Posterior vena cava (tissue), 2 donors: ENCODE measurements at places on chromosomes 2 and 18.

- DNase-seq: no peak
Measured at GRCh38 chr2:193476171-193476800, 1281.6 kb upstream of the TMEFF2 start.

GRCh38 chr2:1747065-1747941, 3.0 kb upstream of the PXDN start:
- peak; percentile 59 for DNase-seq

DNA sequence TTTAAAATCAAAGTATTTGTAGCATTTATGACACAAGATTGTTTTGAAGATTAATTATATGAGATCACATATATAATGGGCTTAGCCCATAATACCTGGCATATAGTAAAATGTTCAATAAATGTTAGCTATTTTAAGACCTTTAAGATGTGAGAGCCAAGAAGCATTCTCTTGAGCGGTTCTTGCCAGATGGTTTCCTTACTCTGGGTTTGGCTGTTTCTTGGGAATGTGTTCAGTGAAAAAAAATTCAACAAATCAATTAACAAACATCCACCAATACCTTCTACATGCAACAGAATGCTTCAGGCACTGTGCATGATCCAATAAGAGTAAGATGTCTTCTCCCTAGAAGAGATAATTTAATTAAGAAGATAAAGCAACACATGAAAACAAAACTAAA, 230.4 kb downstream of the CMPK2 start:
- DNase-seq: no peak

- DNase-seq: no peak
Measured at GRCh38 chr2:196160946-196161345, 10.4 kb downstream of the STK17B start.

- no peak for DNase-seq
Measured at GRCh38 chr2:46411245-46411641, 68.1 kb upstream of the TMEM247 start.

GRCh38 chr2:71674158-71674851, 220.9 kb downstream of the DYSF start:
- DNase-seq: no peak

DNA sequence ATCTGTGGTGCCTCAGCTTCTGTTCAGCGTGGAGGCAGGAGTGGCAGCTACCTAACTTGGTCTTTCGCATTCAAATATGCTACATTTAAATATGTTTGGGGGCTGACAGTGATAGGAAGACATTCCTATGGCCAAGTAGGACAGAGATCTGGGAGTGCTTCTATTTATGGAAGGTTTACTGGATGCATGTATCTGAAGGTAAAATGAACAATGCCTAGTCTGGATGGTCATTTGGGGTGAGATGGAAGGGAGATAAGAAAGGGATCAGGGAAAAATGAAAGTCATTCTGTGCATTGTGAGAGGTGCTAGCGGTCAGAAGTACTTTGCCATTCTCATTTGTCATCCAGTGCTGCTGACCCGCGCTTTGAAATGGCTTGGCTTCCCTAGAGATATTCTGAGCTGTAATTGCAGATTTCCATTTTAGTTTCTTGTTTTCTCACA, 300.9 kb upstream of the FBXO11 start:
- no peak for DNase-seq

GRCh38 chr2:82837588-82838304, 1621.3 kb downstream of the SUCLG1 start:
- no peak for DNase-seq

GRCh38 chr2:177852389-177852788, 220.2 kb downstream of the PDE11A start:
- DNase-seq: no peak

GRCh38 chr18:55489034-55489986, 98.7 kb downstream of the TCF4 start:
- no peak for DNase-seq

DNA sequence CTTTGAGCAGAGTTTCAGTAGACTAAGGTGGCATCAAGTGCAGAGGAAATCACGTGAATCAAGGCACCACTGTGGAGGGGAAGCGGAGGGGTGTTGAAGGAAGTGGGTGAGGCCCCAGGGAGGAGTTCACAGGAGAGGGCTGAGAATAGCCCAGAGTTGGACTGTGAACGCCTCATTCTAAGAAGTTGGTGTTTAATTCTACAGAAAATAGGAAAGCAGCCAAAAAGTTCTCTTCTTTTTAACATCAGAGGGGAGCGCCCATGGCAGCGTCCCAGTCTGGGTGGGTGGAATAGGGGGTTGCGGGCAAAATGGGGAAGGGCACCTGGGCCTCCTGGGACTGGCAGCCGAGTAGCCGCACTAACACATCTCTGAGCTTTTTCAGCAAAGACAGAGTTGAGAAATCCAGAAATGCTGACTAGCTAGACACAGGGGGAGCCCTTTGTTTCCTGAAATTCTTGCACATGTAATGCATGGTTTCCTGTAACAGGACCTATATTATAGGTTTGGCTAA, 97.0 kb downstream of the NEB start:
- DNase-seq: no peak

DNA sequence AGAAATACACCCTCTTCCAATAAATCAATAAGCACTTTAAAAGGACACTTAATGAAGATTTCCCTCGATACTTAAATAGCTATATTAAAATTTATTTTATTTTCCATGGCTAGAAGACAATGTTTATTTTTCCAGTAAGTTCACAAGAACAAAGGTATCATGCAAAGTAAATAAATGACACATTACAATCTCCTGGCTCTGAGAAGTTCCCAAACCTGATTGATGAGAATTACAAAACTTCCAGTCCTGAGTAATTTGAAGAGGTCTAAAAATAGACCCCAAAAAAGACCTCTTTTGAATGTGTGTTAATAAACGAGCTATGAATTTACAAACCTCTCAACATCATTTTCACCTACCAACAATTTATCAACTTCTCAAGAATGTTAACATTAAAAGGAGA, 1.5 kb upstream of the PEX13 start:
- no peak for DNase-seq

- DNase-seq: no peak
Measured at GRCh38 chr2:55493220-55493619, 26.3 kb upstream of the CFAP36 start.

DNA sequence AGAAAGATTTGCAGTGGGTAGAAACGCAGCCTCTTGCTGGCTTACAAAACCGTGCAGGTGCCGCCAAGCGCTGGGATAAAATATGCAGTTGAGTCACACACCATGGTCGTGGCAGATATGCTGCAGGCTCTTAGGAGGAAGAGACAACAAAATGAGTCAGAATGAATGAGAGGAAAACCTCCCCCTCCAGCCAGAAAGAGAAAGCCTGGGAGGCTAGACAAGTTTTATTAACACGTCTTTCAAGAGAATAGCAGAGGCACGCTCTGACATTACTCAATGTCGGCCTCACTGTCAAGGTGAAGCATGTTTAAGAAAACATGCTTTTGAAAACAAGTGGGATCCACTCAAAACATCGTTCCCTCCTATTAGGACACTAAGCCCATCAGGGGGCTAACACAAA, 37.1 kb upstream of the ZCCHC2 start:
- no peak for DNase-seq

- DNase-seq: no peak
Measured at GRCh38 chr2:84959566-84960506, 11.1 kb upstream of the KCMF1 start.

DNA sequence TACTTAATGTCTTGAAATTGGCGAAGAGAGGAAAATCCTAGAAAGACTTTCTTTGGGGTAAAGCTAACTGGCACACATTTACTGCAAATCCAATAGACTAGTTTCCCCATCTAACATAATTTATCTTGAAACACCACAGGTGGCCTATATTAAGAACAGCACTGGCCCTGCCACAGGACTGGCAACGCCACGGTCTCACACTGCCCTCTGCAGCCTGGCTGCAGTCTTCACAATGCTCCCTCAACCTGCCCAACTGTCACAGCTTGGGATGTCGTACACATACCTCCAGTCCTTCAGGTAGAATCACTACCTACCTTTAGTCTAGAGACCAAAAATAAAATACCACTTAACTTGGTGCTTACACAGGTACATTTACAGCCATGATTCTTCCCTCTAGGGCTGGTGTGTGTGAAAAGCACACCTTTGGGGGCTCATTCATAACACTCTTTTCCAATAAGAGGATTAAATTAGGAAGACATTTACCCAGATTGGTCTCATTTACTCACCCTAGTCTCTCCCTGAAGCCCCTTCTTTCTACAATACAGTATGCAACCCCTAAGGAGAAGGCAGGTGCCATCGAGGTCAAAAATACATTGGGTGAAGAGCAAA, 222.2 kb downstream of the C1D start:
- DNase-seq: peak; percentile 88

DNA sequence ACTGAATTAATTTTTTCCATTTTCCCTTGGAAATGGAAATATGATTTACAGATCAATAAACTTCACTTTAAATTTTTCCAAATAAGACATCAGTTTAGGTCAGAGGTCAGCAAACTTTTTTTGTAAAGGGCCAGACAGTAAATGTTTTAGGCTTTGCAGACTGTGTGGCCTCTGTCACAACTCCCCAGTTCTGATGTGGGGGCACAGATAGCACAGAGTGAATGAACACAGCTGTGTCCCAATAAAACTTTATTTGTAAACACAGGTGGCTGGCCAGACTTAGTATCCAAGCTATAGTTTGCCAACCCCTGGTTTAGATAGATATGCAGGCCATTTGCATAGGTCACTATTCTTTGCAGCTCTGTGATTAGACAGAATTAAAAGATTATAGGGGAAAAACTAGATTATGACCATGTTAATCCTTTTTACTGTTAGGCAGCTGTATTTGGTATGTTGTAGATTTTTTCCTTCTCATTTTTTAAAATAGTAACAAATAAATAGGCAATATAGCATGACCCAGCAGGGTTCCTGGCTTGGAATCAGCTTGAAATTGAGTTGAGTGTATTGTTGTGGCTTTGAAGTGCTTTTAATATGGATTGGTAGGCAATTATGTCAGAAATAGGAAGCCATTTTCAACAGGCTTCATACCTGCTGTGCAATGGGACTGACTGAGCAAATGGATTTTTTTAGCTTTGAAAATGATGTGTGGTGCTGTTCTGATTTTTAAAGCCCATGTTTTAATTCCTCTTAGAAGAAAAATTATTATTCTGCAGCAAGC, 59.7 kb downstream of the WDSUB1 start:
- no peak for DNase-seq

DNA sequence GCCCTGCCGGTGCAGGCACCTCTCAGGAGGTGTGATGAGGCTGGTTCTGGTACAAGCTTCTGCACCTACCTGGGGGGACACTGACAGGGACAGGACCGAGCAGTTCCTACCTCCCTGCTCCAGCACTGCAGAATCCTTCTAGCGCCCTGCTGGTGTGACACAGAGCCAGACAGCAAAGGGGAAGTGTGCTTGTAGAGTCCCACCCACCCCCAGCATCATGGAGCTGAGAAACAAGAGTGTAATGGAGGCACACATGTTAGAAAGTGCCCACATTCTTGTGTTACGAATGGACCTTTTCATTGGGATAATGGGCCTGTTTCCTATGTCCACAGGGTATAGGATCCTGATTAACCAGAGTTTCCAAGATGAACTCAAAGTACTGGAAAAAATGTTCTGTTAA, 38.3 kb downstream of the OXER1 start:
- DNase-seq: no peak

DNA sequence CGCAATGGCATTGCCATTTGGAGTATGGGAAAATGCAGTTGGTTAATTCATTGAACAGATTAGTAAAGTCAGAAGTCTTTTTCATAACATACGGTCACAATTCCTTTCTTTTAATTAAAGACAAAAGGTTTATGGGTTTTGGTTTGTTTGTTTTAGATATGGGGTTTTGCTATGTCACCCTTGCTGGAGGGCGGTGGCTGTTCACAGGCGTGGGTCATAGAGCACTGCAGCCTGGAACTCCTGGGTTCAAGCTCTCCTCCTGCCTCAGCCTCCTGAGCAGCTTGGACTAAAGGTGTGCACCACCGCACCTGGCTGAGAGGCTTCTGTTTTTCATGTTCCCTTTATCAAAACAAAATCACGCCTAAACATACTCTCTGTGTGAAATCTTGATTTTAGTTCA, 18.7 kb upstream of the ELAC1 start:
- no peak for DNase-seq

GRCh38 chr18:57209713-57210106, 62.8 kb downstream of the BOD1L2 start:
- no peak for DNase-seq
